ENCODE measurements at places on chromosomes 4 and X.

- no peak for DNase-seq
Observed at GRCh38 chr4:168868044-168868781, 141.8 kb downstream of the CBR4 start.

GRCh38 chr4:124854968-124855367, 142.4 kb upstream of the ANKRD50 start:
- no peak for DNase-seq

DNA sequence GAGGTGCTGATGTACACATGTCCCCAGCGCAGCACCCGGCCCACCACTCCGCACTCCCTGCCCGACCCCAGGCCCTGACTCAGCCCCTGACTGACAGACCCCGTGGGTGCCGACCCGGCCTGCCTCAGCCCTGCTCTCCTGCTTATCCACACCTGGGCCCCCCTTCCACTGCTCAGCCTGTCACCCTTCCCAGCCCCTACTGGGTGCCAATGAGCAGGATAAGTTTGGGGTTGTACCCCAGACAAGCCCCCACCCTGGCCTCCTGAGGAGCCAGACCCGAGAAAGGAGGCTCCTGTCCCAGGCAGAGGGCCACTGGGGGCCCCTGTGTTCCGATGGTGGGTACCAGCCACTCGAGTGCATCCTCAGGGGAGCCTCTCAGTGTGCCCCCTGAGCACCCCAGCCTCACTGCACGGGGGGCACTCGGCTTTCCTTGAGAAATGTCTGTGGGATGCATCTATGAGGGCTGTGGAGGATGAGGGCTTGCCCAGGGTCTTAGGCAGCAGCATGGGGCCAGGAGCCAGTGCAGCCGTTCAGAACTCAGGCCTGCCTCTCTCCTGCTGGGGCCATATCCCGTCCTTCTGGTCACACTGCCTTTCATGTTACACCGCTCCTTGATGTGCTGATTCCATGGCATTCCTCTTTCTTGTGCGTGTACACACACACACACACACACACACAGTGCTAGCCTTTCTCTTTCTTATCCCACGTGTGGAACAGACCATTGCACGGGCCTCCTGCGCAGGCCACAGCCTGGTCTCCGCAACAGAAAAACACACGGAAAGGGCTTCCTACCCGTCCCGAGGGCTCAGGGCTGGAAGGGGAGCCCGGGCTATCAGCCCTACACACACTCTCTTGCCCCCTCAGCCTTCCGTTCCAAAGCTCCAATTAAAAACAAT, 220.1 kb upstream of the PSAPL1 start:
- no peak for DNase-seq

- DNase-seq: no peak
Observed at GRCh38 chr4:92514627-92515026, 210.9 kb downstream of the GRID2 start.

DNA sequence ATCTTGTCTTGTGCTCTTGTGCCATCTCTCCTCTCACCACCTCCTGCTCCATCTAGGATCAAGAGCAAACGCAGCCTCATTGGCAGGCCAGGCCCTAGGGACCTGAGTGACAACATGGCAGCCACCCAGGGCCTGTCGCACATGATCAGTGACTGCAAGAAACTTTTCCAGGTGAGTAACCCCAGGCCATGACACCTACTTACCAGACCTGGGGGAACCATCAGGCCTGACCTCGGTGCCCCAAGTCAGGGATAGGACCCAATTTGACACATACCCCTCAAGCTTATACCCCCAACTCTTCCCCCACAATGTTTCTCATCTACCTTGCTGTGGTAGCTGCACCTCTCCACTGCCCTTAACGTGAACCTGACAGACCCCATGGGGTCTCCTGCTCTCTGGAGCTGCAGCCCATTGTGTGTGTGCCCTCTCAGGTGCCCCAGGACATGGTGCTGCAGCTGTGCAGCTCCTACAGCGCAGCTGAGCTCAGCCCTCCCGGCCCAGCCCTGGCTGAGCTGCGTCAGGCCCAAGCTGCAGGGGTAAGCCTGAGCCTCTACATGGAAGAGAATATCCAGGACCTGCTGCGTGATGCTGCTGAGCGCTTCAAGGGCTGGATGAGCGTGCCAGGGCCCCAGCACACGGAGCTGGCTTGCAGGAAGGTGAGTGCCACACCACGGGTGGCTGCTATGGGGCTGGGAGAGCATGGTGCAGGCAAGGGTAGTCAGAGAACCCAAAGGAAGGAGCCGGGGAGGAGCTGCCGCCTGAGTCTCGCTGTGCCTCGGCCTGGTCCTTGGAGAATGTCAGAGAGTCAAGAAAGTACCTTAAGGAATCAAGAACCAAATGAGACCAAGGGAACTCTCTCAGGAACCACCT, 74.8 kb downstream of the STARD8 start:
- DNase-seq: no peak

DNA sequence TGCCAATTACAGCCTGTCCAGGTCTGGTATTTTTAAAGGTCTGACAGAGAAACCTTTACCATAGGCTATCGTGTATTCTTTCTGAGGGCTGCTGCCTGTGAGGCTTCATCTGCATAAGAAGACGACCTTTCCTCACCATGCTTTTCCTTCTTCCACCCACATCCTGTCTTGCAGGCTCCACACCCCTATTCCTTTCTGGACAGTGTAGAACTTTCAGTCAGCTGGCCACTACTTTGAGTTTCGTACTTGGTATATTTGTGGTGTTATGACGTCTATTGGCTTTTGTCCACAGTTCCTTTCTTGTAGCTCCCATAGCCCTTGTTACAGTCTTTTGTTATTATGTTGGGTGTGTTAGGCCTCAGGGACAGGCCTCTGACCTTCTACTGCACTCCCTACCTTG, 311.4 kb downstream of the RAPGEF2 start:
- DNase-seq: no peak

Measured in suppressor macrophage treated with lipopolysaccharide for 4 hours (primary cell).